ENCODE measurements at places on chromosomes 5 and 9.
A peak's percentile ranks its signal among the peaks of the same experiment; 100 is the strongest.

GRCh38 chr9:98998441-98999151, 54.9 kb downstream of the COL15A1 start:
- DNase-seq, result peak; percentile 68

DNA sequence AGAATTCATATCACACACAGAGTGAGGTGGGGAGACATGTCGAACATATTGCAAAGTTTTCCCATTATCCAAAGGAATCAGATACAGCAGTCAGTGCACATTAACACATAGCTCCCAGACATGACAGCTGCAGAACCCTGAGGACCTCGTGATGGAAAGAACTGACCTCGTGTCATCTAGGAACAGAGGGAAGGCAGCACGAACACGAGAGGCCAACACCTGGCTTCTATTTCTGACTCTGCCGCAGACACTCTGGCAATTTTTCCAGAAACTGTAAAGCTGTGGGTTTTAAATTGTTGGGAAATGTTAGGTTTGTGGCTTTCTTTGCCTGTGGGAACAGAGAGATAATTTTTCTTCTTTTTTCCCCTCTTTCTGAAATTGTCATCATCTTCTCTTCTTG, 315.0 kb upstream of the PIK3R1 start:
- DNase-seq, result no peak

- DNase-seq, result no peak
Measured at GRCh38 chr5:10339058-10339811, 14.3 kb upstream of the MARCHF6 start.

GRCh38 chr5:127925916-127926315, 157.7 kb upstream of the SLC12A2 start:
- DNase-seq, result no peak

- no peak for DNase-seq
Measured at GRCh38 chr9:78122631-78123030, 91.0 kb upstream of the GNAQ start.
